ENCODE measurements at places on chromosomes 4 and X.
A peak's percentile ranks its signal among the peaks of the same experiment; 100 is the strongest.

DNA sequence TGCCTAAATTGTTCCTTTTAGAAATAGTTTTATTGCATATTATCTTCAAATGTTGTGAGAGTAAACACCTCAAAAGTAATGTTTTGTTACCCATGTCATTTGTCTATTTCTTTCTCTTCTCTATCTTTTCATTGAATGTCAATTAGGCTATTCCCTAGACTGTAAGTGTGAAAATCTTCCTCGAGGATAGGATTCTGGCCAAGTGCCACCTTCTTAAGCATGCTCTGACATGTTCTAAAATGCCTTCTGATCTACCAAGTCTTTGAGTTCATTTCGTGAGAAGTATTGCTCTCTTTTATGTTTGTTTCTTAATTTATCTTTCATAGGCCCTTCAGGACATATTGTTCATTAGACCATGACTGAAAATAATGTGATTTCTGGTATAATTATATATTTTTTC is 44.1 kb upstream of the TLL1 start:
- DNase-seq, result no peak

DNA sequence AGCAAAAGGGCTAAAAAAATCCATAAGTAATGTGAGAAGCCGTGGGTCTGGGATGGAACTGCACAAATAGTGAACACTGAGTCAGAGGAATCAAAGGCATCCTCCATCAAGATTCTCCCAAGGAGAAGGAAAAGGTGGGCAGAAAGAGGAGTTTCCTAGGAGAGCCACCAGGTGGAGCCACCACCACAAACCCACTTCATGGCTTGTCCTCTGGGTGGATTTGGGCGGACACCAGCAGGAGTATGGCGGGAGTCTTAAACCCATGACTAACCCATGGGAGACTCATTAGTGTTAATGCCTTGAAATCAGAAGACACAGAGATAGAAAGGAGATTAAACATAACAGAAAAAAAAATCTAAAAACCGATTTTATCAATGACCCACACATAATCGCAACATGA is 147.7 kb downstream of the SH3KBP1 start:
- DNase-seq, result peak; percentile 44

DNA sequence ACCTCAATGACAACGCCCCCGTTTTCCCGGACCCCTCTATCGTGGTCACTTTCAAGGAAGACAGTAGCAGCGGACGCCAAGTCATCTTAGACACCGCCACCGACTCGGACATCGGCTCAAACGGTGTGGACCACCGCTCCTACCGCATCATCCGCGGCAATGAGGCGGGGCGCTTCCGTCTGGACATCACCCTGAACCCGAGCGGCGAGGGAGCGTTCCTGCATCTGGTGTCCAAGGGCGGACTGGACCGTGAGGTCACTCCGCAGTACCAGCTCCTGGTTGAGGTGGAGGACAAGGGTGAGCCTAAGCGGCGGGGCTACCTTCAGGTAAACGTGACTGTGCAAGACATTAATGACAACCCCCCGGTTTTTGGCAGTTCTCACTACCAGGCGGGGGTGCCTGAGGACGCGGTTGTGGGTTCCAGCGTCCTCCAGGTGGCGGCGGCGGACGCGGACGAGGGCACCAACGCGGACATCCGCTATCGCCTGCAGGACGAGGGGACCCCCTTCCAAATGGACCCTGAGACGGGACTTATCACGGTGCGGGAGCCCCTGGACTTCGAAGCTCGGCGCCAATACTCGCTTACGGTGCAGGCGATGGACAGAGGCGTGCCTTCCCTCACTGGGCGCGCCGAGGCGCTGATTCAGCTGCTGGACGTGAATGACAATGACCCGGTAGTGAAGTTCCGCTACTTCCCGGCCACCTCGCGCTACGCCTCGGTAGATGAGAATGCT is 2.2 kb downstream of the FAT4 start:
- no peak for DNase-seq

DNA sequence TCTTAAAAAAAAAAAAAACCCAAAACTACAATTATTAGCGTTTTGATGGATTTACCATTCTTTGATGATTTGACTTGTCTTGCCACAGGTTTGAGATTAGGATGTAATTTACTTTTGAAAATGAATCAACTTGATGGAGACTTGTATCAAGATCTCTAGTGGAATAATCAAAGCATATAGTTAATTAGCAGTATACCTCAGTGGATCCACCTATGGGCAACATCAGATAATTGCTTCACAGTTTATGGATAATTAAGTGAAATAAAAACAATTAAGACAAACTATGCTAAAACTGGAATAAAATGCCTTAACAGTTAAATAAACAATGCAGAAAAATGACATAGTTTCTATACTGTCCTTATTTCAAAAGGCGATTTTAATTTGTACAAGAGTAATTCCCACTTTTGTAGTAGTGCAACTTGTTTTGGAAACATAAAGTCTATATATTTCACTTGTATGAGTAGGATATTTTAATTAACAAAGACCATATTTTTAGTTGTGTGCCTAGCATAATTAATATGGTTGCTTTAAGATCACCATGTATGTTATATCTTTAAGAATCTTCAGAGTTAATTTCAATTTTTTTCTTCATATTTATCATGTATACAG is 4.2 kb downstream of the CPEB2 start:
- no peak for DNase-seq

- no peak for DNase-seq
Observed at GRCh38 chr4:110898290-110898689, 275.4 kb upstream of the PITX2 start.

- DNase-seq, result no peak
Observed at GRCh38 chr4:130192787-130193186, 1096.8 kb downstream of the C4orf33 start.

DNA sequence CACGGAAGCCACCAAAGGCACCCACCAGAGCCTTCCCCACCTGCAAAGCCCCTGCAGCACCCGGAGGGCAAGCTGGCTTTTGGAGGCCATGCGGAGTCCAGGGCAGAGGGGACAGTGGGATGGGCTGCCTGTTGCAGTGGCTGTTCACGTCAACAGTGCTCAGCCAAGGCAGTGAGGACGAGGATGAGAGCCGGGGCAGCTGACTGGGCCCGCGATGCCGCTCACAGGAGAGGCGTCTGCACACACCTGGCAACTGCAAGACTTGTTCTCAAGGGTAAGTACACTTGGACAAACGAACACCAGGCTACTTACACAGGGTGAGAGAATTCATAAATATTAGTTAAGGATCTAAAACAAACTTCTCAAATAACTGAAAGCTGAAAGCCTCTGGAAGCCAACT is 19.6 kb downstream of the FGFR3 start:
- no peak for DNase-seq

GRCh38 chrX:51760657-51761056 is 17.4 kb downstream of the GSPT2 start:
- no peak for DNase-seq

- DNase-seq, result no peak
Observed at GRCh38 chr4:11824566-11824965, 395.9 kb upstream of the HS3ST1 start.

DNA sequence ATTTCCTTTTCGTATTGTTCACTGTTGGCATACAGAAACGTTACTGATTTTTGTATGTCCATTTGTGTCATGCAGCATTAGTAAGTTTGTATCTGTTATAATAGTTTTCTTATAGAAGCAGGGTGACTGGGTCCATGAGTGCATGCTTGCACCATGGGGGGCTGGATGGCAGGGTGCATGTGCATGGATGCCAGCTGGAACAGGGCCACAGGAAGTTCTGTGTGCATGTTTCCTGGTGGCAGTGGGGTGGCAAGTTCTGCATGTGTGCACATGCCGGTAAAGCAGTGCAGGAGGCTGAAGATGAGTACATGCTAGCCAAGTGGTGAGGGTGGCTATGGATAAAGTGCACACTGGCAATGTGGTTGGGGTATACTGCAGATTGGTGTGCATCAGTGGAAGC is 468.0 kb upstream of the KLHL4 start:
- no peak for DNase-seq

DNA sequence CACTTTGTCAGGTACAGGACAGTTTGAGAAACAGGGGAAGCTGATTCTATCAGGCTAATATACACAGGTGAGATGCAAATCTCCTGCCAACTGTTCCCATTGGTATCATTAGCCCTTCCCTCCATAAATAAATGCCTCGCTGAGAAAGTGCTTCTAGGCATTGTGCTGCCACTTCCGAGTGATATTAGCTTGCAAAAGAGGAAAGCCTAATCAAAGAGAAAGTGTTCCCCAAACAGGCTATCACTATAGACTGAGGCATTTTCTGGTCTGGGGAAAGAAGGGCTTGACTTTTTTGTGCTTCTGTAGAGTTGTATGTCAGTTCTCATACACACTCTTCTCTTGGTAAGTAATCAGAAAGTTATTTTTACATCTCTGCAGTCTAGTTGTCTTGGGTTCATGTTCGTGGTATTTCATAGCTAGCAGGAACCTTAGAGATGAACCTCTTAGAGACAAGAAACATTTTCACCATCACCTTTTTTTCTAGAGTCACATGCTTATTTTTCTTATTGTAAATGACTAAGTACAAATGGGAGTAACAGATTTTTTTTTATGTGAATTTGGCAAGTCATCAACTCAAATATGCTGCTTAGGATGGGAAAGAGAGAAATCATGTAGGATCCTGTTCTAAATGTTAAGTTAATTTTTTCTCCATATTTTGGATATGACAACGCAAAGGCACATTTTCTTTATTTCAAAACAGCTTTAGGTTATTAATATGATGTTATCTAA is 1009.8 kb downstream of the ADGRL3 start:
- DNase-seq, result no peak

GRCh38 chr4:17535906-17536305 is 20.9 kb downstream of the CLRN2 start:
- DNase-seq, result no peak

- no peak for DNase-seq
Observed at GRCh38 chr4:168541266-168541953, 44.6 kb downstream of the PALLD start.

DNA sequence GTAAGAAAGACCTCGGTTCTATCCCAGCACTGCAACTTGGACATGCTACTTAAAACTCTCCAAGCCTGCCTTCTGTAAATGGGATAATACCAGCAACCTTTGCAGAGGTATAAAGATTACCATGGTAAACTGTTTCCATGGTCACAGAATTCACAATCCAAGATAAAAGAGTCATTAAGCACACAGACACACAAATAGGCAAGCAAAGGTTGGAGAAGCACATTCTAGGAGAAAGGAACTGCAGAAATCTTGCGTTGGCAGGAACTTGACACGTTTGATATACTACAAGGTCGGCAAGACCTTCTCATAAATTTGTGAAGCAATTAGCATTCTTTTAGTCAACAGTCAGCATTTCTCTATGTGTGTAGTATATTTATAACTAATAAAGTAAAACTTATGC is 12.3 kb upstream of the CHRNA9 start:
- no peak for DNase-seq

DNA sequence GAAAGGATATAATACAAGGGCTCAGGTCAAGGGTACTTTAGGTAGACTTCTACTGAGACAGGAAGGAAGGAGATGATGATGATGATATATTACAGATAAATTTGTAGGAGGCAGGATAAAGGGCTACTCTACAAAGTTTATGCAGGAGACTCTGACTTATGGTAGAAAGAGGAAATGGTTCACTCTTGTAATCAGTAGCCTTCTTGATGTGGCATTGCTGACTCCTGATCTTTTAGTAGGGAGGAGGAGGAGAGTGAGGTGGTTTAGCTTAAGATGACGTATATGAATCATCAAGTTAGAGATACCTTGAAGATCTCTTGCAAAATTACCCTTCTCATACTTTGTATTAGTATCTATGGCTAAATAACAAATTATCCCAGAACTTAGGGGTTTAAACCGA is 4.7 kb downstream of the BLTP1 start:
- no peak for DNase-seq

- DNase-seq, result no peak
Observed at GRCh38 chr4:72468904-72469502, 100.0 kb downstream of the ADAMTS3 start.

- no peak for DNase-seq
Observed at GRCh38 chr4:154329268-154329868, 162.2 kb downstream of the DCHS2 start.

GRCh38 chr4:98625920-98626319 is 32.5 kb downstream of the TSPAN5 start:
- no peak for DNase-seq

- no peak for DNase-seq
Observed at GRCh38 chrX:79630033-79631009, 263.2 kb upstream of the ITM2A start.

DNA sequence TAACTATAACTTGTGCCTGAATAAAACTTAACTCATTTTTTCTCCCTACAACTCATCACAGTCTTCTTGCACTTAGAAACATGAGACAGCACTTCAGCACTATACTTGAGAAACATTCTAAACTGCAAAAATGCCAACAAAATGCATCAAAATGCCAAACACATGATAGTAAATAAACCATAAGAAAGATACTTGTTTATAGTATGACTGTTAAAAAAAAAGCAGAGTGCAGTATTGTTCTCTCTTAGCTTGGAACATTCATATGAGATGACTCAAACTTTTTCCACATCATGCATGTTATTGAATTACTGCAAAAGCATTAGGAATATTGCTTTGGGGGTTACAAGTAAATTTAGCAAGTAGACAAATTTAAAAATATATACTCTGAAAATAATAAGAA is 135.7 kb upstream of the ANXA10 start:
- no peak for DNase-seq

DNA sequence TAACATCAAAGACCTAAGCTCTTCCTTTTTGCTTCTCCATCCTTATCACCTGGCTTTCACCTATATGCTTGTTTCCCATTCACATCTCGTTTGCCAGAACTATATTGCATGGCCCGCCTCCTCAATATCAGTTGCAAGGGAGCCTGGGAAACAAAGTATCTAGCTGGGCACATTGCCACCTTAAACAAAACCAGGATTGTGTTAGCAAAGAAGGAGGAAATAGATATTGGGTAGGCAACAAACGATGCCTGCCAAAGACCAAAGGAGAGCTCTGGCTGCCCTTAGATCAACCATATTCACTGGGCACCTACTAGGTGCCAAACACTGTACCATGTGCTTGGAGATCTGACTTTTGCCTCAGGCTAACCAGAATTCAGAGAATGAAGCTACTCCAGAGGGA is 107.5 kb downstream of the GRIA3 start:
- no peak for DNase-seq

- no peak for DNase-seq
Observed at GRCh38 chrX:37958525-37959211, 47.7 kb upstream of the SYTL5 start.
